ENCODE measurements at places on chromosomes 16 and 17. TPM values are rescaled to one million over a fixed set of nuclear protein-coding genes. Genes with fewer than 3 reads are reported as not detected.

GRCh38 chr16:49921791-49922456 lies 66.0 kb upstream of the ZNF423 start:
- H3K27ac ChIP-seq = no peak overlapping the region
- H3K4me1 ChIP-seq = no peaks in the 10 kb centered on the region
- no peak overlapping the region for H3K4me3 ChIP-seq
- DNase-seq = no peak
- H3K36me3 ChIP-seq = no peaks in the 10 kb centered on the region

DNA sequence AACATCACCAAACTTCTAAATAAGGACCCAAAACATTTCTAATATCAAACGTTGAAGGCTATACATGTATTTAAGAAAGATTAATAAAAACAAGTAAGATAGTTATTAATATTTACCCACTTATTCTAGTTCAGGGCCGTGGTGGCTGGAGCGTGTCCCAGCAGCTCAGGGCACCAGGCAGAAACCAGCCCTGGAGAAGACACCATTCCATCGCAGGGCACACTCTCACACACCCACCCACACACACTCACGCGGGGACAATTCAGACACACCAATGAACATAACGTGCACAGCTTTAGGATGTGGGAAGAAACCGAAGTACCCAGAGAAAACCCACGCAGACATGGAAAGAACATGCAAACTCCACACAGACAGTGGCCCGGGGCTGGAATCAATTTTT lies 13.5 kb downstream of the C17orf67 start:
- H3K4me3 ChIP-seq = no peak overlapping the region
- H3K27me3 ChIP-seq = no peaks in the 10 kb centered on the region
- DNase-seq = no peak
- no peaks in the 10 kb centered on the region for H3K36me3 ChIP-seq
- no peak overlapping the region for H3K27ac ChIP-seq
- H3K4me1 ChIP-seq = no peaks in the 10 kb centered on the region

DNA sequence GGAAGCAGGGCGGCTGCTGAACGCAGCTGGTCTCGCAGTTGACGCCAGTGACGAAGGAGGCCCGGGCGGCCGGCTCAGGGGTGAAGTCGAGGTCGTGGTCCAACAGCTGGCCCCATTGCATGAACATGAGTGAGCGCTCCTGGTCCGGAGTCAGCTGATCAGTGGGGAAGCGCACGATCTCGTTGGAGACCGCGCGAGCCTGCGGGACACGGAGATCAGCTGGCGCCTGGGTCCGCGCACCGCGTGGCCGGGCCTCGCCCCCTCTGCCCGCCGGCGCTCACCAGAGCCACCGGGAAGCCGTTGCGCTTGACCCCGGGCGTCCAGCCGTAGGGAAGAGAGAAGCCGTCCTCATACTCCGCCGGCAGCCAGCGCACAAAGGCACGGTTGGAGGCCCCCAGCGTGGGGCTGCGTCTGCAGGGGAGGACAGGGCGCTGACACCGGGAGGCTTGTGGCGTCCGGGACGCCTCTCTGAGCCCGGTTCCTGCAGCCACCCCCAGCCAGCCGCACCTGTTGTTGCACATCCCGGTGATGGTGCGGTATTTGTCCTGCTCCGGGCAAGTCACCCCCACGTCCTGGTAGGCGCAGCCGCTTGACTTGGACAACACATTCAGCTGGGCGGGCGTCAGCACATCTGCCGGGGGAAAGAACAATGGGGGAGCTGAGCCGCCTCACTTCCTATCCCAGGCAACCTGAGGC lies 1.6 kb downstream of the MPO start:
- no peaks in the 10 kb centered on the region for H3K36me3 ChIP-seq
- no peak overlapping the region for H3K27ac ChIP-seq
- H3K4me1 ChIP-seq = peaks cover 14% of the 10 kb centered on the region
- DNase-seq = no peak
- H3K27me3 ChIP-seq = no peaks in the 10 kb centered on the region

- no peak for DNase-seq
- no peaks in the 10 kb centered on the region for H3K36me3 ChIP-seq
- H3K4me3 ChIP-seq = no peak overlapping the region
- H3K27me3 ChIP-seq = no peaks in the 10 kb centered on the region
- no peak overlapping the region for H3K27ac ChIP-seq
These were observed 57.7 kb downstream of the HSD17B2 start for GRCh38 chr16:82092711-82093110.

DNA sequence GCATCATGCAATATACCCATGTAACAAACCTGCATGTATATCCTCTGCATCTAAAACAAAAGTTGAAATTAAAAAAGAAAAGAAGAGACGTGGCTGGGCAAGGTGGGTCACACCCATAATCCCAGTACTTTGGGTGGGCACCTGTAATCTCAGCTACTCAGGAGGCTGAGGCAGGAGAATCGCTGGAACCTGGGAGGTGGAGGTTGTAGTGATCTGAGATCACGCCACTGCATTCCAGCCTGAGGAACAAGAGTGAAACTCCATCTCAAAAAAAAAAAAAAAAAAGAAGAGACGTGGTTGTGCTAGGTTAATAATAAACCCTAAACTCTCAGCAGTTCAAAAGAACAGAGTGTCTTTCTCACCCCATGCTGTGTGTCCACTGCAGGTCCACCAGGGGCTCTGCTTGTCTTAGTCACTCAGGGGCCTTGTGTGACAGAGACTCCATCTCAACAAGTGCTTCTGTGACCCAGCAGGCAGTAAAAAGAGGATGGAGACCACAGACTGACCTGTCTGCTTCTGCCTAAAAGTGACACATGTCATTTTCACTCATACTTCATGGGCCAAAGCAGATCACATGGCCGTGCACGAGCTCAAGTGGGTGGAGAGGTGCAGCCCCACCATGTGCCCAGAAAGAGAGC lies 22.3 kb upstream of the N4BP1 start:
- H3K4me1 ChIP-seq = peaks cover 6% of the 10 kb centered on the region
- no peaks in the 10 kb centered on the region for H3K36me3 ChIP-seq
- no peaks in the 10 kb centered on the region for H3K27me3 ChIP-seq
- no peak overlapping the region for H3K27ac ChIP-seq

- H3K27ac ChIP-seq = no peak overlapping the region
- H3K4me1 ChIP-seq = no peaks in the 10 kb centered on the region
- H3K27me3 ChIP-seq = no peaks in the 10 kb centered on the region
- H3K4me3 ChIP-seq = no peak overlapping the region
These were observed 29.1 kb downstream of the ENDOV start for GRCh38 chr17:80443916-80444643.

GRCh38 chr16:31375231-31375630 lies 17.9 kb upstream of the ITGAD start:
- H3K36me3 ChIP-seq = no peaks in the 10 kb centered on the region
- H3K27me3 ChIP-seq = no peaks in the 10 kb centered on the region
- H3K27ac ChIP-seq = no peak overlapping the region
- H3K4me1 ChIP-seq = no peaks in the 10 kb centered on the region

DNA sequence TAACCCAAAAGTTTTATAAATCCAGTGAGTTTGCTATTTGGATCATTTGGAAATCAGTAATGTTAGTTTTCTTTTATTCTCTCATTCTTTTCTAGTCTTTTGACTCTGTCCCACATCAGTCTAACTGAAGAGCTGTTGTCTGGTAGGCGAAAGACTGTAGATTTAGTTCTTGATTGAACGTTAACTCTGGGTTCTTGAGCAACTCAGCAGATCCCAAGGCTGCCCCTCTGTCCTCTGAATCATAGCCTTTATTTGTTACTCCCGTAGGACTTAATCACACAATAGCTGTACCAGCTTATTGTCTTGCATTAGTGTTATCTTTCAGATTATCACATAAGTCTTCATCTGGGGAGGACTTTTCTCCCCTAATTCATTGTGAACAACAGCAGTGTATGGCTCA lies 119.3 kb upstream of the TOM1L1 start:
- no peaks in the 10 kb centered on the region for H3K27me3 ChIP-seq
- no peak for DNase-seq
- no peaks in the 10 kb centered on the region for H3K4me1 ChIP-seq
- H3K4me3 ChIP-seq = no peak overlapping the region

GRCh38 chr17:41390411-41390938 lies 6.9 kb downstream of the KRT31 start:
- no peaks in the 10 kb centered on the region for H3K36me3 ChIP-seq
- no peak overlapping the region for H3K4me3 ChIP-seq
- H3K27ac ChIP-seq = no peak overlapping the region
- DNase-seq = no peak
- H3K4me1 ChIP-seq = no peaks in the 10 kb centered on the region

GRCh38 chr16:55489119-55489955 lies 10.3 kb downstream of the MMP2 start:
- DNase-seq = no peak
- peaks cover 28% of the 10 kb centered on the region for H3K36me3 ChIP-seq
- no peaks in the 10 kb centered on the region for H3K27me3 ChIP-seq
- no peak overlapping the region for H3K27ac ChIP-seq

GRCh38 chr17:12983991-12984884 lies 33.6 kb downstream of the ELAC2 start:
- H3K27me3 ChIP-seq = no peaks in the 10 kb centered on the region
- peaks cover 21% of the 10 kb centered on the region for H3K4me1 ChIP-seq

- H3K4me3 ChIP-seq = no peak overlapping the region
- H3K27me3 ChIP-seq = no peaks in the 10 kb centered on the region
- H3K27ac ChIP-seq = no peak overlapping the region
- peaks cover 2% of the 10 kb centered on the region for H3K4me1 ChIP-seq
- no peak for DNase-seq
These were observed 170.1 kb upstream of the CHMP6 start for GRCh38 chr17:80821546-80821945.

GRCh38 chr16:31404353-31405064 lies 11.4 kb downstream of the ITGAD start:
- H3K27me3 ChIP-seq = no peaks in the 10 kb centered on the region
- H3K4me3 ChIP-seq = no peak overlapping the region
- no peaks in the 10 kb centered on the region for H3K4me1 ChIP-seq
- H3K36me3 ChIP-seq = no peaks in the 10 kb centered on the region
- no peak for DNase-seq

- no peaks in the 10 kb centered on the region for H3K36me3 ChIP-seq
- H3K27ac ChIP-seq = no peak overlapping the region
- H3K4me1 ChIP-seq = peaks cover 24% of the 10 kb centered on the region
- no peaks in the 10 kb centered on the region for H3K27me3 ChIP-seq
These were observed 23.8 kb downstream of the TMEM94 start for GRCh38 chr17:75480281-75480680.

DNA sequence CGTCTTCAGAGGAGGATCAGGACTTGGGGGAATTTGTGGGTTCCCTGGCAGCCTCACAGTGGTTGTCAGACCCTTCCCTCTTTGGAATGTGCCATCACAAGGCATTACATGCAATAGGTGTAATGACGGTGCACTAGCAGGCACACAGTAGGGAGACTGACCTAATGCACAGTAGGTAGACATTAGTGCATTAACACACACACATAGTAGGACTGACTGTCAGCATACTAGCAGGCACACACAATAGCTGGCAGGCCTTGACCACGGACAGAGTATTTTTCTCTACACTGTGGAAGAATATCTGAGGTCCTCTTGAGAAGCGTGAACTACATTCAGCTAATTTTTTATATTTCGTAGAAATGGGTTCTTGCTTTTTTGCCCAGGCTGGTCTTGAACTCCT lies 10.9 kb upstream of the UBALD2 start:
- no peaks in the 10 kb centered on the region for H3K4me1 ChIP-seq
- no peaks in the 10 kb centered on the region for H3K36me3 ChIP-seq
- H3K27me3 ChIP-seq = no peaks in the 10 kb centered on the region

GRCh38 chr16:83029467-83029866 lies 402.7 kb downstream of the CDH13 start:
- no peaks in the 10 kb centered on the region for H3K27me3 ChIP-seq
- DNase-seq = no peak
- no peak overlapping the region for H3K4me3 ChIP-seq
- no peak overlapping the region for H3K27ac ChIP-seq

DNA sequence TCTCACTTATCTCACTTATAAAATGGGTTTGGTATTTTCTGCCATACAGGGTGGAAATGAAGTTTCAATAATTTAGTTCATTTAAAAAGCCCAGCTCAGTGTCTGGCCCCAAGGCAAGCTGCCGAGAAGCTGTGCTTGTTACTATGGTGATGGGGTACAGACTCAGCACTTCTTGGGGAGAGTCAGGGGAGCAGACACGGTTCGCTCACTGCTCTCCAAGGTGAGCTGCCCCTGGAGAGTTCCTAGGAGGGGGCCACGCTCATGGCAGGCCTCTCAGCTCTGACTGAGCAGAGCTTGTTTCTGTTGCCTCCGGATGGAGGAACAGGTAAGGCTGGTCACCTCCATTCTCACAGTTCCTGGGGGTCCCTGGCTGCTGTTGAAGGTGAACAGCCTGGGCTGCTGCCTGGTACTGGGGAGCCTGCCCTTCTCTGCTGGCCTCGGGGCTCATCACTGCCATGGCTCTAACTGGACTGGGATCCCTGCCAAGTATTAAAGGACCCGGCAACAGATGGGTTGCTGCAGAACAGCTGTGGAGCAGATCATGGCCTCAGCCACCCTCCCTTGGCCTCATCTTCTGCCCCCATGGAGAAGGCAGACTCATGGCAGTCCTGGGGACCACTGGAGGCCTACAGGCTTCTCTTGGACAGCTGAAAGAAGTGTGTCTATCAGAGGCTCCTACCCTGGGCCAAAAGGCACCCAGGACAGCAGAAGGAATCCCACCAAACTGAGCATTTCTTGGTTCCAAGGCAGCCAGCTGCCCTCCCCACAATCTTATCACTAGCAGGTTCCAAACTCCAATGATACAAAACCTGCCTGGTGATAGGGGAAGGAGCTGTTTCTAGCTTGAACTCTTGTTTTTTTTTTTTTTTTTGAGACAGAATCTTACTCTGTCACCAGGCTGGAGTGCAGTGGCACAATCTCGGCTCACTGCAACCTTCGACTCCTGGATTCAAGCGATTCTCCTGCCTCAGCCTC lies 25.9 kb upstream of the SPATA32 start:
- H3K4me3 ChIP-seq = no peak overlapping the region
- DNase-seq = no peak
- peaks cover 16% of the 10 kb centered on the region for H3K36me3 ChIP-seq
- H3K27ac ChIP-seq = no peak overlapping the region
- no peaks in the 10 kb centered on the region for H3K27me3 ChIP-seq
- H3K4me1 ChIP-seq = peaks cover 19% of the 10 kb centered on the region

The GLIS2 gene
- 19.5 TPM for total RNA-seq

The YPEL3 gene
- 105 TPM for total RNA-seq

The CLEC19A gene
- not detected for total RNA-seq

The RUNDC3A gene
- not detected for total RNA-seq

The SLC12A3 gene
- total RNA-seq = not detected

The MCRIP1 gene
- total RNA-seq = 57.5 TPM

The ABCC11 gene
- total RNA-seq = not detected

The TMEM256 gene
- total RNA-seq = 88.9 TPM

The DNAAF8 gene
- total RNA-seq = not detected

The CHST5 gene
- not detected for total RNA-seq

The SLC16A6 gene
- 1.2 TPM for total RNA-seq

Data from thoracic aorta (tissue), 2 donors.